ENCODE measurements at places on chromosomes 5 and 9. TPM values are rescaled to one million over a fixed set of nuclear protein-coding genes. Genes with fewer than 3 reads are reported as not detected.

OLFML2A gene
- 11.7 TPM for polyA plus RNA-seq

DPP7 gene
- polyA plus RNA-seq, result 196 TPM

OR1Q1 gene
- polyA plus RNA-seq, result not detected

PDCD1LG2 gene
- polyA plus RNA-seq, result 0.60 TPM

PRRX2 gene
- 1.6 TPM for polyA plus RNA-seq

IFNK gene
- polyA plus RNA-seq, result 0.06 TPM

OBP2B gene
- polyA plus RNA-seq, result not detected

SLC45A2 gene
- 0.12 TPM for polyA plus RNA-seq

FGD3 gene
- polyA plus RNA-seq, result 7.2 TPM

PTPN3 gene
- 37.5 TPM for polyA plus RNA-seq

IFNB1 gene
- not detected for polyA plus RNA-seq

NNT gene
- polyA plus RNA-seq, result 50.7 TPM

NDFIP1 gene
- polyA plus RNA-seq, result 71.6 TPM

ANKRD20A1 gene
- 0.73 TPM for polyA plus RNA-seq

PCDHGB5 gene
- 1.8 TPM for polyA plus RNA-seq

GLRA1 gene
- polyA plus RNA-seq, result 0.03 TPM

TPPP gene
- polyA plus RNA-seq, result 8.8 TPM

GRXCR2 gene
- 0.03 TPM for polyA plus RNA-seq

PARP8 gene
- 16.9 TPM for polyA plus RNA-seq

LVRN gene
- polyA plus RNA-seq, result 0.27 TPM

LRRC70 gene
- 4.2 TPM for polyA plus RNA-seq

RC3H2 gene
- polyA plus RNA-seq, result 27.1 TPM

CFAP157 gene
- polyA plus RNA-seq, result 0.84 TPM

LHX6 gene
- polyA plus RNA-seq, result 1.1 TPM

SPINK14 gene
- not detected for polyA plus RNA-seq

Measured in large intestine (tissue), 12 donors.